IPS DF 19.7 (cell line): ENCODE measurements at places on chromosomes 6 and 20.

DNA sequence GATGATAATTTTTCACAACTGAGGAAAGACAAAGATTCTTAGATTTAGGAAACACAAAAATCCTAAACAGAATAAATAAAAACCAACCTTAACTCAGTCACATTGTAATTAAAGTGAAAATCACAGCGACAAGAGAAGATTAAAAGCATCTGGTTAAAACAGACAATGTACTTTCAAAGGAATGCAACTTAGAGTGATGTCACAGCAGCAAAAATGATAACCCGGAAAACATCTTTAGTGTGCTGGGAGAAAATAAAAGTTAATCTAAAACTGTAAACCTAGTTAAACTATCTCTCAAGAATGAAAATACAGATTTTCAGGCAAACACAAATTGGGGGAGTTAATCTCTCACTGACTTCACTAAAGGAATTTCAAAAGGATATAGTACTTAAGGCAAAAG lies 76.8 kb upstream of the OGFRL1 start:
- no peak for DNase-seq

DNA sequence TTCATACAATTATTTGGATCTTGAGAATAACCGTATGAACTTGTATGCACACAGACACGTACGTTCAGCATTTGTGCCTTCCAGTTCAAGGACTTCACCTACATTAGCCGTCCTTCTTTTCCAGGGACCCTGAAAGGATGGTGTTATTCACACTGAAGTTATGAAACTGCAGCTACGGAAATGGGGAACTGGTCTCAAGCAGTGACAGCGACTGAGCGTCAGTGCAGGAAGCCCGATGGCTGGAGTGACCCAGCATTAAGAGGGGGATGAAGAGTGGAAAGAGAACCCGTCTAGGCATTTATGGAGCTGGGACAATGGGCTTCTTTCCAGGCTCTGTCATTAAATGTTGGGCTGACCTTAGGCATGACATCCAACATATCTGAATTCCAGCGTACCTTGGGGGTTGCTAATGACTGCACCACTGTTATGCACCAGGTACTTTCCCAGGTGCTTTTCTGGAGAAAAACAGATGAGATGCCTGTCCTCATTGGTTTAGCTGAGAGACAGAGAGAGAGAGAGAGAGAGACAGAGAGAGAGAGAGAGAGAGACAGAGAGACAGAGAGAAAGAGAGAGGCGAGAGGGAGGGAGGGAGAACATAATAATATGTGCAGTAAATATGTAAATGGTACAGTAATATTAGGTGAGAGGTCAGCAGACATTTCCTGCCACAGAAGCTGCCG lies 204.7 kb upstream of the EXOC2 start:
- no peak for DNase-seq

- no peak for DNase-seq
Observed at GRCh38 chr6:155959898-155960495, 504.4 kb upstream of the NOX3 start.

GRCh38 chr20:57003012-57003411 lies 263.4 kb downstream of the BMP7 start:
- DNase-seq = no peak

- no peak for DNase-seq
Observed at GRCh38 chr6:105986998-105987397, 99.1 kb upstream of the PRDM1 start.

DNA sequence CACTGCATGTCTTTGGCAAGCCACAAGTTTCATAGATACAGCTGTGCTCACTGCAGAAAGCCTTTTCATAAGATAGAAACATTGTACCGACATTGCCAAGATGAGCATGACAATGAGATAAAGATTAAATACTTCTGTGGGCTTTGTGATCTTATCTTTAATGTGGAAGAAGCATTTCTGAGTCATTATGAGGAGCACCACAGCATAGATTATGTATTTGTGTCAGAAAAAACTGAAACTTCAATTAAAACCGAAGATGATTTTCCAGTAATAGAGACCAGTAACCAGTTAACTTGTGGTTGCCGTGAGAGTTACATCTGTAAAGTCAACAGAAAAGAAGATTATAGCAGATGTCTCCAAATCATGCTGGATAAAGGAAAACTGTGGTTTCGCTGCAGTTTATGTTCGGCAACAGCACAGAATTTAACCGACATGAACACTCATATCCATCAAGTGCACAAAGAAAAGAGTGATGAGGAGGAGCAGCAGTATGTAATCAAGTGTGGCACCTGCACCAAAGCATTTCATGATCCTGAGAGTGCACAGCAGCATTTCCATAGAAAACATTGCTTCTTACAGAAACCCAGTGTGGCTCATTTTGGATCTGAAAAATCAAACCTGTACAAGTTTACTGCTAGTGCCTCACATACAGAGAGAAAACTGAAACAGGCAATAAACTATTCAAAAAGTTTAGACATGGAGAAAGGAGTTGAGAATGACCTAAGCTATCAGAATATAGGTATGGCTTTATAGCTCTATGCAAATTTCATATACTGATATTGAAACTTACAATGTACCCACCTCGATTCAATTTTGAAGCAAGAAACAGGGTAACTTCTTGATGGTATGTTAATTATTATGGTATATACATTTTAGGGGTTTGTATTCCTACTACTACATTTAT lies 23.9 kb upstream of the BAG2 start:
- DNase-seq = no peak

DNA sequence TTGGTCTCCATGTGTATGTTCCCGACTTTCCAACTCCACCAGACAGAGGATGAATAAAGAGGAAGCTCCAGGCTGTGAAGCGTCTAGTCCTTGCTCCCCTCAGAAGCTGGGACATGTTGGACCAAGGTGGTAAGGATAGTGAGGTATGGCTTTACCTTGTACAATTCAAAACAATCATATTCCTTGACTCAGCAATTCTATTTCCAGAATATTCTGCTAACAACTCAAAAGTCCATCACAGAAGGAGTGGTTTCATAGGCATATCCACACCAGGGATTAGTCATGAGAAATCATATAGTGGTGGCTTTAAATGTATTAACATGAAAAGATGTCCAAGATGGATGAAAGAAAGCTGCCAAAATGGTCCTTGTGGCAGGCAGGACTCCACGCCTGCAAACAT lies 19.8 kb downstream of the FKBP1A start:
- DNase-seq = no peak

- DNase-seq = no peak
Observed at GRCh38 chr20:17644451-17644850, 37.6 kb downstream of the RRBP1 start.

- no peak for DNase-seq
Observed at GRCh38 chr6:55023230-55023629, 151.1 kb upstream of the HCRTR2 start.

DNA sequence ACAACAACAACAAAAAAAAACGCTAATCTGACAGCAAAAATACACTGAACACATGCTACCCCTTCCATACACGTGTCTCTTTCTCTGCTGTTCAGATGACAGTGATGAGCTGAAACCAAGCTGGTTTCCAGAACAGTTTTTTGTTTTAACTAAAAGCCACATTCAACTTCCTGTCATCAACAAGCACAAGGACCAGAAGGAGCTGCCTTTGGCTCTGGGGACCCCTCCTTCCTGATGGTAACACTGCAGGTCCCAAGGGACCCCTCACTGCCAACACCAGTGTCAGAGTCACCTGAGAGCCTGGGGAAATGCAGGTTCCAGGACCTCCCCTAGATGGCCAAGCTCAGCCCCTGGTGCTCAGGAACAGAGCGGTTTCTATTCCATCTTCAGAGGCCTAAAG lies 6.0 kb downstream of the CST7 start:
- no peak for DNase-seq

GRCh38 chr6:98836962-98837944 lies 2.9 kb downstream of the POU3F2 start:
- no peak for DNase-seq
